ENCODE measurements at places on chromosomes 1 and 21.

GRCh38 chr1:220497220-220497947 lies 30.6 kb upstream of the MARK1 start:
- DNase-seq, result no peak

- DNase-seq, result no peak
These were observed 163.7 kb upstream of the BEND5 start for GRCh38 chr1:48940354-48940753.

DNA sequence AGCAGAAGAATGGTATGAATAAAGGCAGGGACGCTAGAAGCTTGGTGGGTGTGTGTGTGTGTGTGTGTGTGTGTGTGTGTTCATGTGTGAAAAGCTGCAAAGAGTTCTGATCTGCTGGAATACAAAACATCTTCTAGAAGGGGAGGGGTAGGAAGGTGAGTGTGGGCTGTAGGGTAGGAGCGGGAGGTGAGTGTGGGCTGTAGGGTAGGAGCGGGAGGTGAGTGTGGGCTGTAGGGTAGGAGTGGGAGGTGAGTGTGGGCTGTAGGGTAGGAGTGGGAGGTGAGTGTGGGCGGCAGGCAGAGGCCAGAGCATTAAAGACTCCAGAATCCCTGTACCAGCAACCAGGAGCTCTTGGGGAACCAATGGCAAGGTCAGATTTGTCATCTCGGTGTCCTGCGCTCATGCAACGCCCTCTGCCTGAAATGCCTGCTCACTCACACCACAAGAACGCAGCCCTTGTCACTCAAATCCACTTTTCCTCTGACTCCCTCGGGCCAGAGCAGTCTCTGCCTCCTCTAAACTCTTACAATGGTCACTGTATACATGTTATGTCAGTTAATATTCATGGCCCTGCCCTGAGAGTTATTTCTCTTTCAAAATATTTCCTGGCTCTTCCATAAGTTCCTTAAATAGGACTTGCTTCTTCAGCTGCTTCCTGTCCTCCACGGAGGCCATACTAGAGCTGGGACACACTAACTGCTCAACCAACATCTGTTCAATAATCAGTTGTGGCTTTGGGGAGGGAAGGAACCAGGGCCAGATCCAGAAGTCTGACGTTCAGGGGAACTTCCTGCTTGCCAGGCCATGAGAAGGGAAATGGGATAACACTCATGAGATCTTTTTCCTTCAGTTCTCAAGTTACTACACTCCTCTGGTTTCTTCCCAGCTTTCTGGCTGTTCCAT lies 53.6 kb upstream of the ZNF644 start:
- no peak for DNase-seq

- DNase-seq, result no peak
These were observed 106.5 kb downstream of the HLCS start for GRCh38 chr21:36859744-36860501.

- DNase-seq, result no peak
These were observed 11.9 kb upstream of the TARDBP start for GRCh38 chr1:11000526-11000925.

DNA sequence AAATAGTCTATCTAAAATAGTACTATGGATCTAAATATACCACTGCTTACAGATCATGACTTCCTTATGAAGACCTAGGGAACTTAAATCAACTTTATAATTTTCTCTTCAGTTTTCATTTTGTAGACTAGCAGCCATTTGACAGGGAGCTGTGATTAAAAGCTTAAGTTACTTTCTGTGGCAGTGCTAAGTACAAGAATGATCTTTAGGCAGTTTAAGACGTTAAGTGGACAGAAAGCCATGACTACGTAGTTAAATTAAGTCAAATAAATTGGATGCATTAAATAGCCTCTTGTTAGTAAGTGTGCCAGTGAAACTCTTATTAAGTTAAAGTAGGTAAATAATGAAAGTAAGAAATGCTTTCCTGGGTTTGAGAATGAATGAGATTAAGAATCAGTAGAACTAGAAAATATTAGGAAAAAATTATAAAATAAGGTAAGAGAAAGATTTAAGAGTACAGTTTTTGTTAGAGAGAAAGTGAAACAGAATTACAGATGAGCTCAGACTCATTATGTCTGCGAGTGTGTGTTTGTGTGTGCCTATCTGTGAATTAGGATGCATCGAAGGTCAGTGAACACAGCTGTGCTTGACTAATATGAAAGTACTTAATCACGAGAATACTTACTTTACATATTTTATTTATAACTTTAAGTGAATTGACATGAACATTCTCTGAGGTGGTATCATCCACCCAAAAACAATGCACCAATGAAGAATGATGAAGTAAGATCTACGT lies 336.9 kb downstream of the KCNT2 start:
- DNase-seq, result no peak

GRCh38 chr1:154129391-154129970 lies 25.4 kb downstream of the NUP210L start:
- DNase-seq, result no peak

GRCh38 chr1:94417728-94417977 lies 536 bp upstream of the ABCD3 start:
- DNase-seq, result no peak

DNA sequence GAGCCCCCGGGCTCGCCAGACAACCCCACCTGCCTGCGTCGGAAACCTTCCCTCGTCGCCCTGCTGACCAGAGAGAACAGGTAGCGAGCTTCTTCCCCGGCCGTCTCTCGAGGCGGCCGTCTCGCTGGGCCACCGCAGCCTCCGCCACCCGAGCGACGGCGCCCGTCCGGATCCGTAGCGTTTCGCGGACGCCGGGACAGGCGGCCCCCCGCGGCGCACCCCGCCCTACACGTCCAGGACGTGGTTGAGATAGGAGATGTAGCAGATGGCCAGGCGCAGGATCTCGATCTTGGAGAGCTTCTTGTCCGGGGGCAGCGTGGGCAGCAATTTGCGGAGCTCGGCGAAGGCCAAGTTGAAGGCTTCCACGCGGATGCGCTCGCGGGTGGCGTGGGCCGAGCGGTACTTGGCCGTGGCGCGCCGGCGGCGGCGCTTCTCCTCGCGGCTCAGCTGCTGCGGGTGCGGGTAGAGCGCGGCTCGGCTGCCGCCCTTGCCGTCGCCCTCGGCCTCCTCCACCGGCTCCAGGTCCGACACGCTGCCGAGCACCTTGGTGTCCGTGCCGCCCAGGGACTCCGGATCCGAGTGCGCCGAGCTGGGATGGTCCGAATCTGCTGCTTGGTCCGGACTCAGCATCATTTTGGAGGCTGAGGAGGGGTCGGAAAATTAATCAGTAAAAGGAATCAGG lies 3.0 kb downstream of the NHLH2 start:
- DNase-seq, result peak; percentile 75

GRCh38 chr1:185238447-185238846 lies 78.6 kb downstream of the IVNS1ABP start:
- no peak for DNase-seq

- DNase-seq, result no peak
These were observed 63.5 kb downstream of the SKI start for GRCh38 chr1:2291577-2291976.

DNA sequence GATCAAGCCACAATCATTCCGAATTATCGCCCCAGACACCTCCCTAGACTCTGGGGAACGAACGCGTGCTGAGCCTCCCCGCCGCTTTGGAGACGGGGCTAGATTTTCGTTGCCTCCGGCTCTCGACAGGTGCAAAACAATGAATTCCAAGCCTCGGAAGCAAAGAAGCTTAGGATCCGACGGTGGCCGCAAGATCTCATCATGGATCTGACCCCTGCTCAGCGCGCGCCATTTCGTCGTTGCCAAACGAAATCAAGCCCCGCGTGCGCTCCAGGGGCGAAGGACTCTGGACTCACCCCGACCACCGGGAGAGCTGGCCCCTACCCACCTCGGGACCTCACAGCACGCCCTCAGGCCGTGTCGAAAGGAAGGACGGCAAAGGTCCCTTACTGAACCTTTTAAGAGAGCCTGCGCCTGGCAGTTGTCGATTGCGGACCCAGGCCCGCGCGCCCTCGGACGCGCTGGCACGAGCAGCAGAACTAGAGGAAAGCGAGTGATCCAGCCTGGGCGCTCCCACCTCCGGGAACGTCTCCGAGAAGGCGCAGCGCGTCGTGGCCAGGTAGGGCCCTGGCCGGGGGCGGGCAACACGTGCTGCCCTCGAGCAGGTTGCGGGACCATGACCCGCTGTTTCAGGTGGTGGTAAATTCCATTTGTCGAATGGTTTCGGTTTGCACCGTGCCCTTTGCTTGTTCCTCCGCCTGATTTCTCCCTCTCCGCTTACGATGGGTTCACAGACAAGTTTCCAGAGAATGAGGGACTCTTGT lies 1.6 kb upstream of the RUNX3 start:
- DNase-seq, result no peak

- no peak for DNase-seq
These were observed 27.6 kb downstream of the USP33 start for GRCh38 chr1:77732090-77732489.

GRCh38 chr1:228044961-228045360 lies 37.5 kb upstream of the ARF1 start:
- DNase-seq, result peak; percentile 64

- DNase-seq, result no peak
These were observed 73.8 kb upstream of the S1PR1 start for GRCh38 chr1:101162736-101163735.

GRCh38 chr1:53681977-53682685 lies 56.8 kb downstream of the GLIS1 start:
- DNase-seq, result no peak

DNA sequence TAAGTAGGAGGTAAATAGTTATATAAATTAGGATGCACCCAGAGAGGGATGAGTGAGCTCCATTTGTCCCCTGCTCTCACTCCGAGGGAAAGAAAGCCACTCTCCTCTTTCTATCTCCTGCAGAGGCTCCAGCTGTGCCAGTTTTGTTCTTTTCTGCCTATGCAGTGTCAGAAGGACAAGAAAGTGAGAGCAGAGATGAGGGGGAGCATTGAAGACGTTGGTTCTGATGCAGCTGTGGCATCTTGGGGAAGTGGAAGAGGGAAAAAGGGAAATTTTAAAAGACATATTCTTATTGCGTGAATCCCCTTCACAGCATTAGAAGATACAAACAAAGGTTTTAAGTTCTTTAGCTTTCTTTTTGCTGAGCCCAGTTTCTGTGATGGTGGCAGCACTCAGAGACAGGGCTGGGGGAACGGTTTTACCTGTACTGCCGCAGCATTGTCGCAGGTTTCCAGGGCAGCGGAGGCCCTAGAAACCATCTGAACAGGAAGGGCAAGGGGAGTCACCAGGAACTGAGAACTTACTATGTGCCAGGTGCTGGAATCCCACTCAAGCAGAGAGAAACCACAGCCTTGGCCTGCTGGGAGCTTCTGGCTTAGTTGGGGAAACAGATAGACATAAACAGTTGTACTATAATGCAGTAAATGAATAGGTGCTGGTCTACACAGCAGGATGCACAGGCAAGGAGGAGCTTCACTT lies 44.9 kb upstream of the USP24 start:
- DNase-seq, result no peak

DNA sequence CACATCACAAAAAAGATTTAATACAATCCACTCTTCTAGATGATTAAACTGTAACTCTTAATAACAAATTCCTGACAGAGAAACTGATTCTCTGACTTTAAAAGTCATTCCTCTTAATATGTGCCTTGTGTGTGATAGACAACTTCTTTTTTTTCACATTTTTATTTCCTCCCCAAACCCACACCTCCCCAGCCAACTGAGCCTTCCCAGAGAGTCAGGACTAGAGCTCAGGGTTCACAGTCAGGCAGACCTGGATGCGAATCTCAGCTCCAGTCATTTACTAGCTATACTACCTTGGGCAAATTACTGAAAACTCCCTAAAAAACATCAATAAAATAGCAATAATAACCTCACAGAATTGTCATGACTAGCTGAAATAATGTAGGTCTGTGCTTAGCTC lies 14.2 kb downstream of the ATPAF1 start:
- no peak for DNase-seq
